Nasal cavity respiratory epithelium epithelial cell of viscerocranial mucosa (primary cell): ENCODE measurements at places on chromosomes 2 and 18. TPM values are rescaled to one million over a fixed set of nuclear protein-coding genes. Genes with fewer than 3 reads are reported as not detected.

GPR55 gene
- not detected in 2 replicates for total RNA-seq

KYNU gene
- total RNA-seq = 11.6 and 61.0 TPM in 2 replicates

CYP1B1 gene
- 30.4 and 114 TPM in 2 replicates for total RNA-seq

PDIA6 gene
- total RNA-seq = 464 and 699 TPM in 2 replicates

HRH4 gene
- 0.21 and 0.34 TPM in 2 replicates for total RNA-seq

ZBTB7C gene
- total RNA-seq = 0.34 and 7.0 TPM in 2 replicates

KIF5C gene
- under 0.01 TPM in 2 replicates for total RNA-seq

LIPG gene
- total RNA-seq = 23.2 and 29.5 TPM in 2 replicates

MAPK4 gene
- under 0.01 and 0.07 TPM in 2 replicates for total RNA-seq

OSBPL1A gene
- total RNA-seq = 28.4 and 42.9 TPM in 2 replicates

CHRND gene
- total RNA-seq = not detected in 2 replicates

CD207 gene
- not detected in 2 replicates for total RNA-seq

SKOR2 gene
- total RNA-seq = not detected in 2 replicates

SGO2 gene
- total RNA-seq = 0.68 and 1.3 TPM in 2 replicates

LRATD1 gene
- total RNA-seq = 25.7 and 27.0 TPM in 2 replicates

SERPINB4 gene
- total RNA-seq = 1.7 and 63.5 TPM in 2 replicates

HOXD13 gene
- not detected in 2 replicates for total RNA-seq

CCDC141 gene
- not detected in 2 replicates for total RNA-seq

NT5C1B gene
- not detected in 2 replicates for total RNA-seq

FSHR gene
- not detected in 2 replicates for total RNA-seq

CHN1 gene
- 0.34 and 1.3 TPM in 2 replicates for total RNA-seq

WDSUB1 gene
- 14.7 and 21.6 TPM in 2 replicates for total RNA-seq

ICOS gene
- not detected in 2 replicates for total RNA-seq

MEP1B gene
- under 0.01 TPM in 1 of 2 replicates, not detected in the other for total RNA-seq

TXNDC2 gene
- total RNA-seq = under 0.01 TPM in 1 of 2 replicates, not detected in the other

CTLA4 gene
- not detected in 2 replicates for total RNA-seq

TSHZ1 gene
- total RNA-seq = 2.1 and 8.2 TPM in 2 replicates

IRS1 gene
- 18.8 and 34.7 TPM in 2 replicates for total RNA-seq

CTAGE1 gene
- total RNA-seq = under 0.01 TPM in 1 of 2 replicates, not detected in the other

ABCB11 gene
- total RNA-seq = under 0.01 and 0.07 TPM in 2 replicates

SP140 gene
- under 0.01 and 0.36 TPM in 2 replicates for total RNA-seq

RNU2-63P gene
- total RNA-seq = 51.9 TPM in 1 of 2 replicates, not detected in the other

TUBB6 gene
- total RNA-seq = 328 and 772 TPM in 2 replicates

RBKS gene
- 0.71 and 1.7 TPM in 2 replicates for total RNA-seq

UGT1A8 gene
- total RNA-seq = under 0.01 and 0.14 TPM in 2 replicates

OR6B2 gene
- not detected in 2 replicates for total RNA-seq

KCNJ13 gene
- not detected in 2 replicates for total RNA-seq

ZNF397 gene
- total RNA-seq = 13.7 and 21.2 TPM in 2 replicates

SERPINB3 gene
- total RNA-seq = 32.5 and 258 TPM in 2 replicates

FBXO41 gene
- total RNA-seq = 2.4 and 3.4 TPM in 2 replicates

PLCD4 gene
- total RNA-seq = 0.71 and 1.0 TPM in 2 replicates

VWC2L gene
- 0.07 TPM in 1 of 2 replicates, not detected in the other for total RNA-seq

POTEJ gene
- not detected in 2 replicates for total RNA-seq

ALPG gene
- total RNA-seq = not detected in 2 replicates

CABYR gene
- total RNA-seq = 1.4 and 2.7 TPM in 2 replicates

NYAP2 gene
- under 0.01 TPM in 1 of 2 replicates, not detected in the other for total RNA-seq

ALK gene
- total RNA-seq = 0.14 TPM in 1 of 2 replicates, not detected in the other

OTOS gene
- total RNA-seq = not detected in 2 replicates

CDKL4 gene
- total RNA-seq = 0.34 and 0.57 TPM in 2 replicates

GPR155 gene
- 1.7 and 3.7 TPM in 2 replicates for total RNA-seq

LMAN1 gene
- total RNA-seq = 148 and 341 TPM in 2 replicates

EFHD1 gene
- 0.07 TPM in 1 of 2 replicates, not detected in the other for total RNA-seq

PIEZO2 gene
- total RNA-seq = 0.07 TPM in 1 of 2 replicates, not detected in the other

TRIM43 gene
- under 0.01 TPM in 1 of 2 replicates, not detected in the other for total RNA-seq
